GM23338 (cell line): ENCODE measurements at places on chromosomes 13 and 19. TPM values are rescaled to one million over a fixed set of nuclear protein-coding genes. Genes with fewer than 3 reads are reported as not detected.

DNA sequence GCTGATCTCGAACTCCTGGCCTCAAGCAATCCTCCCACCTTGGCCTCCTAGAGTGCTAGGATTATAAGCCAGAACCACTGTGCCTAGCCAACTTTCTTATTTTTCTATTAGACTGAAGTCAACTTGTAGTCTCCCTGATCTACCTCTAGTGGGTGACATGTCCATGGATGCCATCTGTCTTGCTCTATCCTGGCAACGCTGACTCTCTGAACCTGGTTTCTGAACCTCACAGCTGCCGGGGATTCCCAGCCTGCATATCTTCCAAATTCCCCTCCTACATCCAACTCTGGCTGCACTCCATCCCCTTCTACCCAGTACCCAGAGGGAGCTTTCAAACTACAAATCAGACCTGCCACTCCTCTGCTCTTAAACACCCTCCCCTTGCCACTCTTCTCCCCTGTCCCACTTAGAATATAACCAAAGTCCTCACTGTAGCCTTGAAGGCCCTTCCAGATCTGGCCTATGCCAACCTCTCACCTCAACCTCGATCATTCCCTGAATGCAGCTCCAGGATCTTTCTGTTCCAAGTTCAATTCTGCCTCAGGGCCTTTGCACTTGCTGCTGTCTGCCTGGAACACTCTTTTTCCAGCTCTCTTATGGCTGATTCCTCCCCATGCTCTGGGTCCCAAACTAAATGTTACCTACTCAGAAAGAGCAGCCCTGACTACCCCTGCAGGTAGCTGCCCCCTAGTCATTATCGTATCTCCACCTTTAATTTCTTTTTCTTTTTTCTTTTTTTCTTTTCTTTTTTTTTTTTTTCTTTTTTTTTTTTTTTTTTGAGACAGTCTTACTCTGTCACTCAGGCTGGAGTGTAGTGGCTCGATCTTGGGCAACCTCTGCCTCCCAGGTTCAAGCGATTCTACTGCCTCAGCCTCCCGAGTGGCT lies 2.2 kb downstream of the CLIP3 start:
- DNase-seq, result peak; percentile 29

GRCh38 chr13:94261163-94261562 lies 218.3 kb downstream of the DCT start:
- no peak for DNase-seq

Gene ADAMTS10
- 25.9 and 29.0 TPM in 2 replicates for total RNA-seq

Gene C5AR2
- total RNA-seq, result 0.28 TPM in 1 of 2 replicates, not detected in the other

Gene ZNF358
- 36.7 and 52.9 TPM in 2 replicates for total RNA-seq

DNA sequence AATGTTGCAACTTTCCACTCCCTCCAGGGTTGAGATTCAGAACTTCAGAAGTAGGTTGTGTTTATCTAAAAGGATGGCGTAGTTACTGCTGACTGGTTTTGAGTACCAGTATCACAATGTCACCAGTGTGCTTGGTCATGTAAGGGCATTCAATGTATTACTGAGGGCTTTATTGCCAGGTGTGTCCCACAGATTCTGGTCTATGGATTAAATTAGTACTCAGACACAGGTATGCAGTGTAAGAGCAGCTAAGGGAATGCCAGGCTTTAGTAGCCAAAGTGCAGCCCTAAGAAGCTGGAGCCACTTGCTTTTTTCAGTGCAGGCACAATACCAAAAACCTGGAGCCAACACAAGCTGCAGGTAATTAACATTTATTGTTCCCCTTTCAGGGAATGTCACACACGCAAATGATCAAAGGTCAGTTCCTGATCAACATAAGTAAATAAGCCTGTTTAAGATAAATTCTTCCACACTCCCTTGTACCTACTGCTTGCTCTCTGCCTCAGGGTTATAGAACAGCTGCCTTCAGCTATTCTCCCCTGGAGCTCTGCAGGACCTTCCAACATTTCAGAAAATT lies 130.1 kb upstream of the ZNF91 start:
- peak; percentile 3 for DNase-seq

Gene CD70
- 2.0 and 7.3 TPM in 2 replicates for total RNA-seq

DNA sequence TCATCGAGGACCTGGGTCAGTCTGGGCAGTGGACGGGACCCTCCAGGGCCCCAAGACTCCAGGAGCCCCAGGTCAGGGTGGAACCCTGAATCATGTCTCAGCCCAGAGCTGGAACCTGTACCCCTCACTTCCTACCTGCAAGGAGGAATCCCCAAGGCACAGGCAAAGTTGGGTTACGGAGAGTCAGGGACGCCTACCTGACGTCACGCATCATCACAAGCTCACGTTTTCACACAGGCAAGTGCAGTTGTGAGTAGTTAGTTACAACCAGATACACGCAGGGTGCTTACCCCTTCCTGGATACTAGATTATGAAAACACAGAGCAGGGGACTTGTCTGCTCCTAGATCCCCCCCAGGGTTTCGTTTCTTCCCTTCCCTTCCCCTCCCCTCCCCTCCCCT lies 1.9 kb downstream of the RETN start:
- DNase-seq, result peak; percentile 45

DNA sequence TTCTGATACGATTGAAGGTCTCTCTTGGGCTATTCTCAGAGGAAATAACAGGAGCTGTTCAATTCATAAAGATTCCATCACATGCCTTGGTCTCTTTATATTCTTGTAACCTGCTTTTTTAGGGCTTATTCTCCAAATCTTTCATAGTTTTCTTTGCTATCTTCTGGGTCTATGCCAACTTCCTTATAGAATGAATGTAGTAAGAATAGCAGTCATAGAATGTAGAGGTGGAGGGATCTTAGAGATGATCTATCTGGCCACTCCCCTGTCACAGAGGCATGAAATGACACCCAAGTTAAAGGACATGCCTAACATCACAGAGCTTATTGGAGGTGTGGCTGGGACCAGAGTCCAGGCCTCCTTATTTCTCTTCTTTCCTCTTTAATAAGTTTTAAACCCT lies 13.2 kb downstream of the LCP1 start:
- no peak for DNase-seq
